ENCODE measurements at places on chromosomes 7 and 10.
A peak's percentile ranks its signal among the peaks of the same experiment; 100 is the strongest.

DNA sequence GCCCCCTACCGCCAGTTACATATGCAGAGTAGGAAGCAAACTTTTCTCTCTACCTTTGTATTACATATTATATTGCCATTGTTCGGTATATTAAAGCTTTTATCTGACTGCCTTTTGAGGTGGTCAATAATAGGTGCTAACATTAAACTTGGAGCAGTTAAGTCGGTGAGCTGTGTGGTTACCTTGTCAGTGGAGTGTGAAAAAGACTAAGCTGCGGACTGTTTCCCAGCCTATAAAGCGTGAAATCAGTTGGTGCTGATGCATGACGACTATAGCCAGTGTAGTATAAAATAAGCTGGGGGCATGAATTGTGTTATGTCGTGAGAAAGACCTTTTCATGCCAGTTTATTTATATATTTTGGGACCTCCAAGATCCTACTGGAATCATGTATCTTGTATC lies 33.7 kb downstream of the R3HCC1L start:
- H3K4me1 ChIP-seq = peaks cover 25% of the 10 kb centered on the region
- H3K27ac ChIP-seq = no peak overlapping the region
- peaks cover 26% of the 10 kb centered on the region for H3K36me3 ChIP-seq

DNA sequence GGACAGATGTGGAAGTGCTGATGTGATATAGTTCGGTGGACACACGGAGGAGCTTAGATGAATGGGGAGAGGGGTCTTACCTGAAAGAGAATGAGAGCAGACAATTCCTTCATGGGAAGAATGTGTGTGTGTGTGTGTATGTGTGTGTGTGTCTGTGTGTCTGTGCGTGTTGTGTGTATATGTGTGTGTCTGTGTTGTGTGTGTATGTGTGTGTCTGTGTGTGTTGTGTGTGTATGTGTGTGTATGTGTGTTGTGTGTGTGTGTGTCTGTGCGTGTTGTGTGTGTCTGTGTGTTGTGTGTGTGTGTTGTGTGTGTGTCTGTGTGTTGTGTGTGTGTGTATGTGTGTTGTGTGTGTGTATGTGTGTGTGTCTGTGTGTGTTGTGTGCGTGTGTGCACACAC lies 104.2 kb downstream of the FAM204A start:
- no peak overlapping the region for H3K4me3 ChIP-seq
- DNase-seq = no peak
- no peaks in the 10 kb centered on the region for H3K36me3 ChIP-seq
- H3K27ac ChIP-seq = no peak overlapping the region
- H3K4me1 ChIP-seq = no peaks in the 10 kb centered on the region

DNA sequence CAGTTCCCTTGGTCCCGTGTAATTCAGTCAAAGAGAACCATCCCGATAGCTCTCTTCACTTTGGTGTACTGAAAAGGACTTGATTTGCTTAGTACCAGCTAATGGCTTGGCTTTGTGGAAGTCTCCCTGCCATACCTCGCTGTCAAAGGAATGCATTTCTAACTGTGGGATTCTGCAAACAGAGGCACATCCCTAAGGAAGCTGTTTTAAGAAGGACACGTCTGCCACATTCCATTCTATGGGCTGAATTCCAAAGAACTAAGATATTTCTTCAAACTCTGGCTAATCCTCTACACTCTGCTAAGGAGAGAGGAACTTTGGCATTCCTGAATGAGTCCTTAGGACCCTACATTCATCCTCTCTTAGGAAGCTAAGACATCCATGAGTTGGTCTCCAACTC lies 327.9 kb downstream of the SFMBT2 start:
- H3K27me3 ChIP-seq = peaks cover 21% of the 10 kb centered on the region
- no peak overlapping the region for H3K4me3 ChIP-seq
- no peak for DNase-seq
- no peak overlapping the region for H3K27ac ChIP-seq
- H3K36me3 ChIP-seq = no peaks in the 10 kb centered on the region

GRCh38 chr10:7488418-7488829 lies 77.6 kb upstream of the SFMBT2 start:
- H3K36me3 ChIP-seq = peaks cover 7% of the 10 kb centered on the region
- no peak for DNase-seq
- H3K4me3 ChIP-seq = no peak overlapping the region
- H3K27ac ChIP-seq = no peak overlapping the region
- no peaks in the 10 kb centered on the region for H3K27me3 ChIP-seq

GRCh38 chr7:42932811-42933591 lies 825 bp downstream of the MRPL32 start:
- no peak for DNase-seq
- H3K27ac ChIP-seq = peak overlapping the region; percentile 100
- H3K4me3 ChIP-seq = peak overlapping the region; percentile 100
- peaks cover 61% of the 10 kb centered on the region for H3K4me1 ChIP-seq
- H3K36me3 ChIP-seq = peaks cover 58% of the 10 kb centered on the region
- H3K27me3 ChIP-seq = no peaks in the 10 kb centered on the region

DNA sequence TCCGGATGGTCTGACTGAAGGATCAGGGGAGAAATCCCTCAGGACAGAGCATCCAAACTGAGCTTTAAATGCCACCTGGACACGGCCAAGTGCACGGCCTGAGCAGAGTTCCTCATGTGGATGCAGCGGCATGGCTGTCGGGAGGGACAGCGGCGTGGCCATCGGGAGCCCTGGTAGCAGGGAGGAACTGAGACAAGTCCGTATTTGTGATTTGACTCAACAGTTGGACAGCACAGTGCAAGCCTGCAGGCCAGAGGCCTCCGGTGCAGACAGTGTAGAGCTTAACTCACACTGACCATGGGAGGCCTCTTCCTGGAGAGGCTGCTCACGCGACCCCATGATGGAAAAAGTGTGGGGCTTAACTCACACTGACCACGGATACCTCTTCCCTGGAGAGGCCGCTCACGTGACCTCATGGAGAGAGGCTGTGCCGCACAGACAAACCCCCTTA lies 207.4 kb downstream of the DIP2C start:
- no peak for DNase-seq
- no peak overlapping the region for H3K4me3 ChIP-seq
- peaks cover under 1% of the 10 kb centered on the region for H3K36me3 ChIP-seq
- H3K27ac ChIP-seq = no peak overlapping the region
- peaks cover 2% of the 10 kb centered on the region for H3K4me1 ChIP-seq
- H3K27me3 ChIP-seq = no peaks in the 10 kb centered on the region

DNA sequence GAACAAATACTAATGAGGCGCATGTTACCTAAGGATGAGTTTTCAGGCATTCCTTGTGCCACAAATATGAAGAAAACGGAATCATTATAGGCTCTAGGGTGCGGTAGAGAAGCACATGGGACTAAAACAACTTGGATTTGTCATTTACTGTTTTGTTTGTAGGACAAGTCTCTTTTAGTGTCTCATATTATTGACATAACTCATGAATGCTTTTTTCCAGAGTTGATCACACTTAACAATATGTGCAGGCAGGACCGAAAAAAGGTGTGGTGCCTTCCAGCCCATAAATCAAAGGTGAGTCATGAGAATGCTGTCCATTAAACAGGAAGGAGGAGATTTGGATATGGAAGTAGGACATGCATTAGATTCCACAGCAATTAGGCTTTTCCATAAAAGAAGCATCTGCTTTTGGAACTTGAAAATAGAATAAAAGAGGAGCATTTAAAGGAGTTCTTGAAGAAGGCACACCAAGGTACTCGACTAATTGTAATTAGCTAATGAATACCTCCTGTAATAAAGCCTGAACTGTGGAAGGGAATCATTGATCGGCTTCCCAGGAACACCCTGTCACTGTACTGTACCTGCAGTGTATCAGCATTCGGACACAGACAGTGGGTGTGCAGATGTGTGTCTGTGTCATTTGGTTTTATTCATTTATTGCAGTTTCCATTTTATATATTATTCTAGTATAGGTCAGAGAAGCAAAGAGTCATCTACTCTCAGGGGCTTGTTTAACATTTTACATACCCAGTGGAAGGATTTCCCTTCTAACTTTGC lies 119.7 kb upstream of the KLF14 start:
- H3K4me3 ChIP-seq = no peak overlapping the region
- H3K4me1 ChIP-seq = no peaks in the 10 kb centered on the region
- H3K36me3 ChIP-seq = peaks cover 53% of the 10 kb centered on the region
- DNase-seq = no peak

- no peak overlapping the region for H3K27ac ChIP-seq
- no peak for DNase-seq
- no peaks in the 10 kb centered on the region for H3K36me3 ChIP-seq
- H3K27me3 ChIP-seq = no peaks in the 10 kb centered on the region
- no peak overlapping the region for H3K4me3 ChIP-seq
- H3K4me1 ChIP-seq = peaks cover 6% of the 10 kb centered on the region
These were observed 86.4 kb downstream of the TMEM106B start for GRCh38 chr7:12297283-12298108.

DNA sequence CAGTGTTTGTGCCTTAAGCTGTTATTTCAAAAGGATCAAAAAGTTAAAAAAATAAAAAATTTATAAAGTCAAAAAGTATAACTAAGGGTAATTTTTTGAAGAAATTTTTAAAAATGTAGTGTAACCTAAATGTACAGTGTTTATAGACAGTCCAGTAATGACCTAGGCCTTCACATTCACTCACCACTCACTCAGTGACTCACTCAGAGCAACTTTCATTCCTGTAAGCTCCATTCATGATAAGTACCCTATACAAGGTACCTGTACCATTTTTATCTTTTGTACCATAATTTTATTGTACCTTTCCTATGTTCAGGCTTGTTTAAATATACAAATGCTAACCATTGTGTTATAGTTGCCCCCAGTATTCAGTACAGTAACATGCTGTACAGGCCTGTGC lies 21.5 kb downstream of the DNAJC9 start:
- H3K4me1 ChIP-seq = no peaks in the 10 kb centered on the region
- peaks cover 3% of the 10 kb centered on the region for H3K36me3 ChIP-seq
- no peak for DNase-seq
- H3K4me3 ChIP-seq = no peak overlapping the region

DNA sequence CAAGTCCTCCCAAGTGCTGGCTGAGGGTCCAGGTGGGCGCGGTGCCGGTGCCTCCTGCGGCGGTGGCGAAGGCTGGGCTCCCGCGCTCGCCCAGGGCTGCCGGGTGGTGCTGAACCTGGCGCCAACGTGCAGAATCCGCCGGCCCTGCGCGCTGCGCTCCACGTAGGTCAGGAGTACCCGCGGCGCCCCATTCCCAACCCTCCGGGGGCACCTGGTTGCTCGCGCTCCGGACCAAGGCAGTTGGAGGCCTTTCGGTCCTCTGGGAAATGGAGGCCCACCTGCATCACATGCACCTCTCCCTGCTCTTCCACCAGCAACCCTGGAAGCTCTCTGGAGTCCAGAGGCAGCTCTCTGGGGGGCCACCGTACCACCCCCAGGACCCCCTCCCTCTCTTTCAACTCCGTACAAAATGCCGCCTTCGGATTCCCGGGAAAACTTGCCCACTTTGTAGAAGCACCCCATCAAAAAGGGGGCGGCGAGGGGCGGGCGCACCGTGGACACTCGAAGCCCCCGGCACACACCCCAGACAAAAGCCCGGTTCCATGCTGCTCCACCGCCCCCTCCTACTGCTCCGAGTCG lies 745 bp downstream of the SLC16A9 start:
- no peaks in the 10 kb centered on the region for H3K36me3 ChIP-seq
- no peak overlapping the region for H3K27ac ChIP-seq
- peak; percentile 18 for DNase-seq
- peak overlapping the region; percentile 77 for H3K4me3 ChIP-seq

DNA sequence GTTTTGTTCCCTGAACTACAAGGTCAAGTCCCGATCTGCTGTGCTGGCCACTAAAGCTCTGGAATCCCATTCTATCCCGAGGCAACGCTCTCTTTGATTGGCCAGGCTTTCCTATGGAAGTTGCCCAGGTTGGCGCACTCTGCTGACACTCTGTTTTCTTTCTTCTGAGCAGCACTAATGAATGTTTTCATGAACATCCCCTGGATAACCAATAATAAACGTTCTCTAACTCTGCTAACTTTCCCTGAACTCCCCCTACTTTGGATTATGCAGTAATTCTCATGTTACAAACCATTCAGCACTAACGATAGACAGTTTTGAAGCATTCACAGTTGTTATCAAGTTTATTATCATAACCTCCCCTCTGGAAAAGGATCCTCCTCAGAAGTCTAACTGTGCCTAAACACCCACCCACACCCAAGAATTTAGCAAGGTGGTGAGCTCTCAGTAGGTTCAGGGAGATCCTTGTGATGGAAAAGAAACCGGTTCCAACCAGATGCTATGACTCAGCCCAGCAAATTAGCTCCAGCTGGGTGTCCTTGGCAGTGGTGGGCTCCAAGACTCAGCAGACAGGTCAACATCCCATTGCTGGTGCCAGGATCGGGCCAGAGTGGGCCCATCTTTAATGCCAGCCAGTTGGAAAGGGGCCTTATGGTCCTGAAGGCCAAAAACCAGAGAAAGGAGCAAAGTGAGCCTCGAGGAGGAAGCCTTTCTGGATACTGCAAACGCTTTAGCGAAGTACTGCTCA lies 68.4 kb downstream of the CREB3L2 start:
- no peak overlapping the region for H3K4me3 ChIP-seq
- peaks cover 38% of the 10 kb centered on the region for H3K4me1 ChIP-seq
- no peaks in the 10 kb centered on the region for H3K27me3 ChIP-seq
- DNase-seq = no peak

GRCh38 chr7:143354376-143354775 lies 8.1 kb downstream of the FAM131B start:
- H3K4me3 ChIP-seq = no peak overlapping the region
- peaks cover 6% of the 10 kb centered on the region for H3K4me1 ChIP-seq
- H3K27ac ChIP-seq = peak overlapping the region; percentile 55
- no peaks in the 10 kb centered on the region for H3K36me3 ChIP-seq
- no peaks in the 10 kb centered on the region for H3K27me3 ChIP-seq
- DNase-seq = no peak

Data from activated naive CD8-positive, alpha-beta T cell treated with anti-CD3 and anti-CD28 coated beads for 36 hours (primary cell).